LNCaP clone FGC (cell line): ENCODE measurements at places on chromosomes 5 and 9.

DNA sequence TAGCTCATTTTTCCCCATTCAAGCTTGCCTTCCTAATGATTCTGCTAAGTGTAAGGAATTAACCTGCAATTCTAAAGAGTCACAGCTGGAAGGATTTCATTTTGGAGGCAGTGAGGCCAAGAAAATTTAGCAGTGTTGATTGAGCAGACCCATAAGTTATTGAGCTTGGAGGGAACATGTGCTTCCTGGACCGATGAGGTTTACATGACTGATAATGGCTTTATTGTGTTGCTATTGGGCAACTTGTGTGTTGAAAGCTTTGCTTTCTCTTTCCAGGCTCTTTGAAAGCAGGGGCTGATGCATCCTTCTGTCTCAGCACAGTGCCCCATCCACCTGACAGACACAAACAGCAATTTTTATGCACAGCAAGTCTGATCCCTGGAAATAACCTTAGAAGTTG is 398.9 kb upstream of the PCSK5 start:
- DNase-seq, result no peak

GRCh38 chr9:85414390-85414789 is 327.4 kb downstream of the AGTPBP1 start:
- DNase-seq, result no peak

- no peak for DNase-seq
These were observed 5.5 kb upstream of the EXOSC2 start for GRCh38 chr9:130688072-130688471.

GRCh38 chr9:95103281-95103771 is 214.2 kb downstream of the FANCC start:
- no peak for DNase-seq

DNA sequence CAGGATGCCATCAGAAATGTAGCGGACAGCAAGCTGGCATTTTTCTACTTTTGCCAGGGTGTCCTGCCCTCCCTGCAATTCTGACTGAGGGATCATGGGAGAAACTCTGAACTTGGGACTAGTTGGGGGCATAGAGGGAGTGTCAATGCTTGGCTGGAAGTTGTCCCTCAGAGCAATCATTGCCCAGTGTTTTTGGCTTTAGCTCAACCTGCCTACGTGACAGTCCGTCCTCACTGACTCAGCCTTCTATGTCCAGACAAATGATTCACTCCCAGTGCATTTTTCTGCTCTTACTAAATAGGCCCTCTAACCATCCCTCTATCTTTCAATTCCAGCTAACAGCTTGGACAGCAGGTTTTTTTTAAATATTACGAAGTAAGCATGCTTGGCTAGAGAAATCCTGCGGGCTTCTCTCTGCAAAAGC is 627.4 kb downstream of the TLR4 start:
- no peak for DNase-seq

GRCh38 chr5:126640866-126641265 is 40.1 kb downstream of the PHAX start:
- DNase-seq, result no peak

DNA sequence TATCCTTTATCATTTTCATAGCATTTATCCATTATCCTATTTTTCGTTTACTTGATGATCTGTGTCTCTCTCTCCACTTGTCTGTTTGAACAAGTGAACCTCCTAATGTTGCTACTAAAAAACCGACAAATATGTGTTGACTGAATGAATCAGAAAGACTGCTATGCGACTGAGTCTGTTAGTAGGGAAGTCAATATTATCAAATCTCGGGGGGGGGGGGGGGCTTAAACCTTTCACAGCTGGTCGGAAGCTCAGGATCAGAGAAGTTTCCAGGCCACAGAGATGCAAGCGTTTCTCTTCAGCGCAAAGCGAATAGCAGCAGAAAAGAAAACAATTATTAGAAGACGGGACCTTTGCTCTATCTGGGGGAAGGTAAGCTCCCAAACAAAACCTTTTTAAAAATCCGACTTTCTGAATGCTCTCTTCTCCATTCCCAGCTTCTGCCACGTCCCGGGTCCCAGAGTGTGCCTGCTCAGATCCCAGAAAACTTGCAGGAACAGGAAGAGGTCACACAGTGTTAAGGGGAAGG is 412 bp downstream of the RIOK2 start:
- no peak for DNase-seq

DNA sequence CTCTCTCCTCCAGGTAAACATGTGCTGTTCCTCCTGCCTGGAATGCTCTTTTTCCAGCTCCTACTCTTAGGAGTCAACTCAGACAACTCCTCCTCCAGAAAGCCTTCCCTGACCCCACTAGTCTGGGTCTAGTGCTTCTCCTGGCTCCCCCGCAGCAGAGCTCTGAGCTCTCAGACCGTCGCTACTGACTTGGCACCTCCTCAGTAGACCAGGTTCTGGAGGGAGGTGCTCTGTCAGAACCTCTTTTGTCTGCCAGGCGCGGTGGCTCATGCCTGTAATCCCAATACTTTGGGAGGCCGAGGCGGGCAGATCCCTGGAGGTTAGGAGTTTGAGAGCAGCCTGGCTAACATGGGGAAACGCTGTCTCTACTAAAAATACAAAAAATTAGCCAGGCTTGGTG is 3.4 kb downstream of the LRRC8A start:
- DNase-seq, result no peak

DNA sequence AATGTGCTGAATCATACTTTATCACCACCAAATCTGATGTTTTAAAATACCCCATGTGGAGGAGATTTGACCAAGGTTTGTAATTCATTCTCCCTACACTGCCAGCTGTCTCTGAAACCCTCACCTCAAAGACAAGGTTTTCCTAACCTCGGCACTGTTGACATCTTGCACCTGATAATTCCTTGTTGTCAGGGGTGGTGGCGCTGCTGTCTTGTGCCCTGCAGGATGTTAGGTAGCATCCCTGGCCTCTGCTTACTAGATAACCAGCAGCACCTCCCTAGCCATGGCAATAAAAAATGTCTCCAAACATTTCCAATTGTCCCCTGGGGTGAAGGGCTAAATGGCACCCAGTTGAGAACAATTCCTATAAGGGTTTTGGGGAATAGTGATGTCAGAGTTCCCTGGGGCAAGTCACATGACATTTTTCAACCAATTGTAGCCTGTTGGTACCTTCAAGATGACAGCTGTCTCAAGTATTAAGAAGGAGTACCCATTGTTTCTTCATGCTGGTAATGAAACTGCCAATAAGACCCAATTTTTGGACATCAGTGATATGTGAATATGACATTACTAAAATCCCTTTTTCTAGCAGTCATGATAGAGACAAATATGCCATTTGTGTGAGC is 160.6 kb upstream of the PLCXD3 start:
- DNase-seq, result no peak

DNA sequence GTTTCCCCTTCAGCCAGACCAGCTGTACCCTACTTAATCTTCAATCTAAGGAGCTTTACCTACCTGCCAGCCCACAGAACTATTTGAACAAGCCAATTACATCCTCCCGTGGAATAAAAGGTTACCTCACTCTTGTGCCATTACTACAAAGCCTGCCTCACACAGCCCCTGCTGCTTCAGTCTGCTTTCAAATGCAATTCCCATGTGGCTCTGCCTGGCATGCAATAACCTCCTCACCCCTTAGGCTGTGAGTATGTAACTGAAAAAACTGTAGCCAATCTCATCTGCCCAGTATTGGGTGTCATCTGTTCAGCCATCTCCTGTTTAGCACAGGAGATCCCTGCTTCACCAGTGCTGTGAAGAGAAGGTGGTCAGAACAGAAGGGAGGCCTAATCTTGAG is 6.1 kb upstream of the GCNT1 start:
- no peak for DNase-seq

GRCh38 chr5:73381590-73382400 is 66.8 kb downstream of the FOXD1 start:
- no peak for DNase-seq

GRCh38 chr9:22060831-22061383 is 51.8 kb upstream of the CDKN2B start:
- DNase-seq, result no peak

DNA sequence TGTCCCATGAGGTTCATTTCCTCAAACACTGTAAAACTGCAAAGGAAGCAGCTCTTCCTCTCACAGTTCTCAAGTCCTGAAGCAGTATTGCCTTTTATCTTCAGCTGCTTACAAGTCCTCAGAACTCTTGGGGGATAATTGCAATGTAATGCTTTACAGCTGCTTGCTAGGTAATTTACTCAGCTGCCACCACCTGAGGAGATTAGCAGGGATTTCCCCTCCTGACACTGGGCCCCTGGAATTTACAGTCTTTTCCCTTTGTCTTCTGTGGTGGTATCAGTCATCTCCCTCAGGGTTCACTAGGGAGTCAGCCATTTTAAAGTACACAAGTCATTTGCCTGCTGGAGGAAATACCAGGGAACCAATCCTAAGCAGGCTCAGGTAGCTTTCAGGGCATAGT is 754.3 kb upstream of the GRAMD2B start:
- DNase-seq, result no peak

- DNase-seq, result no peak
These were observed 22.1 kb downstream of the GFPT2 start for GRCh38 chr5:180330810-180331646.
